ENCODE measurements at places on chromosomes 11 and 22.

GRCh38 chr11:9516113-9516512 is 55.3 kb downstream of the ZNF143 start:
- DNase-seq: no peak

GRCh38 chr11:102345904-102346303 is 1.1 kb upstream of the BIRC2 start:
- no peak for DNase-seq

- no peak for DNase-seq
Measured at GRCh38 chr11:36002196-36002595, 58.3 kb downstream of the LDLRAD3 start.

DNA sequence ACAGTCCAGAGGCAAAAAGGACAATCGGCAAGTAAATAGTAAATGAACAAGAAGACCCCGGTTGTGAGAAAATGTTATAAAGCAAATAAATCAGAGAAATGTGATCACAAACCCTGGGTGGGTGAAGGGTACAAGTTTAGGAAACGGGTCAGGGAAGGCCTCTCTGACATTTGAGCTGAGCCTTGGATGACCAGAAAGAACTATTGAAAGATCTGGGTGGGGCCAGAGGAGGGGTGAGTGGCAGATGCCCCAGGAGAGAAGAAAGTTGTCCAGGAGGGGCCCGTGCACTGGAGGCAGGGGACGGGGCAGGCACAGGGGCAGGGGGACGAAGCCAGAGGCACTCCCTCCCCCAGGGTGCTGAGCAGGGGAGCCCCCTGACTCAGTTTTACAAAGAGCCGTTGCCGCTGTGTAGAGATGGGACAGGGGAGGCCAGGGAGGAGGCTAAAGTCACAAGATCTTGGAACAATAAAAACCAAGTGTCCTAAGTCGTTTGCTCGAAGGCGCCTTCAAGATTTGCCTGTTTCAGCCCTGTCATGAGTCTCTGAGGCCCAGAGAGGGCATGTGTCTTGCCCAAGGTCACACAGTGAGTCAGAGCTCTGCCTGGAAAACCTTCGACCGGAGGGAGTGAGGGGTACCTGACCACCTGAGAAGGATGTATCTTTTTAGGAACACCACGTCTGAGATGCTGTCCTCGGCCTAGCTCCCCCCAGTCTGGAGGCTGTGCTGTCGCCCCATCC is 10.8 kb upstream of the PDGFB start:
- DNase-seq: no peak

DNA sequence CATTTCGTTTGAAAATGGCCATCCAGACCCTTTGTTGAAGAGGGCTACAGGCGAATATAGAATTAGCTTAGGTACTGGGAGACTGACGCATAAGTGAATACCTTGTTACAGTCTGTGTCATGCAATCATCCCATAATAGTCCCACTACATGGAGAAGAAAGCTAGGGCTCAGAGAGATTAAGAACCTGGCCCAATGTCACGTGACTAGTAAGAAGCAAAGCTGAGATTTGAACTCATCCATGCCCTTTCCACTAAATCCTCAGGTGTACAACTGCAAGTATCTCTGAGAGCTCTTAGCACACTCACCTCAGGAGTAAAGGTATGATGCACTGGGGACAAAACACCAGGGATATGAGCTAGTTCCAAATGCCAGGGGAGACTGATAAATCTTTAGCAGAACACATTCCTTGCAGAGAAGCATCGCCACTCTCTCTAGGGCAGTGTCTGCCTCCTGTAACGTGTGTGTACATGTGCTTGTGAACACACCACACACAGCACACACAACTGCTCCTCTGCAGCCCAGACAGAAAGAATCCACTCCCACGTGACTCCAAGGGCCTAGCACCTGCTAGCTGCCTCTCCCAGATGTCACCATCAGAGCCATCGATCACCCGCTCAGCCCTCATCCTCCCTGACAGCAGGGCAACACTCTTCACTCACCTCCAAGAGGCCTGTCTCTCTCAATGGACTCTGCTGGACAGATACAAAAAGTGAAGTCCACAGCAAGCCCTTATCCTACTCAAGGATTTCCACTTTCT is 402.8 kb downstream of the NXPE2 start:
- no peak for DNase-seq

DNA sequence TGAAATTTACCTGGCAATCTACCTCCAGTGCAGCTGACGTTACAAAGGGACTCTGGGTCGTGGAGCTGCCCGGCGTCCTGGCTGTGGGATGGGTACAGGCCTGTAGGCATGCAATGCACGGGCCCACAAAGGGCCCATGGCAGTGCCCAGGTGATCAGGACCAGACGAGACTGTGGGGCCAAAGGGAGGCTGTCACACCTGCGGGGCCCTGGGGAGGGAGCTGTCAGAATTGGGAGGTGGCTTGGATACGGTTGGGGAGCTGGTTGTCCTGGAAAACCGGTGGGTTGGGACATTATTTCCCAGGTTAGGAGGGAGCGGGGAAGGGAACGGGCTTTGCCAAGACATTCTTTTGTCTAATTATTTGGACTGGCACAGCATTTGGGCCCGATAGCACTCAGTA is 958.5 kb downstream of the BRD1 start:
- DNase-seq: no peak

DNA sequence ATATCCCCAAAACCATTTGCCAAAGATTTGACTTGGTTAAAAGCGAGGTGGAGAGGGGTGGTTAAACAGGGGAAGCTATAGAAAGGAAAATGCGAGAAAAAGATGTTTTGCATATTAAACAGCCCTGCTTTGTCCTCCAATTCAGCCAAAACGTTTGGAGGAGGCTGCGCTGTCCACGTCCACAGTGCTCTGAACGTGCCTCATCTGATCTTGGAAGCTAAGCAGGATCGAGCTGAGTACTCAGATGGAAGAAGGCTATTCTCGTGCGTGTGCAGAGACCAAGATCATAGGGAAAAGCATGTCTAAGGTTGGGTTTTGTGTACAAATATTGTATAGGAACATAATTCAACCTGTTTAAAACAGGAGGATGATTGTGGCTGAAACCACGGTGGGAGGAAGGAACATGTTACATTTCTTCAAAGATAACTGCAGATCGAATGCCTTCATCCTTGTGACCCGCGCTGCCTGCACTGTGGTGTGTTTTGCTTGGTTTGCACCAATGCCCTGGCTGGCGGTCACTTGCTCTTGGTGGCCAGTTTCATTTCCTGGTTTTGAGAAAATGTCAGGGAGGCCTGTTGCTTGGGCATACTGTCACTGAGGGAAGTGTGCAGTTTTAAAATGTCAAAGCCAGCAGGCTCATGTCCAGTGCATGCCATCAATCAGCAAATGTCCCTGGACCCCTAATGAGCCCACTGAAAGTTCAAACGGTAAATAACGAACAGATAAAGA is 40.4 kb downstream of the FLI1 start:
- DNase-seq: no peak

GRCh38 chr22:49791682-49792081 is 36.0 kb downstream of the BRD1 start:
- DNase-seq: no peak

GRCh38 chr11:70313945-70314344 is 43.5 kb downstream of the PPFIA1 start:
- DNase-seq: no peak

DNA sequence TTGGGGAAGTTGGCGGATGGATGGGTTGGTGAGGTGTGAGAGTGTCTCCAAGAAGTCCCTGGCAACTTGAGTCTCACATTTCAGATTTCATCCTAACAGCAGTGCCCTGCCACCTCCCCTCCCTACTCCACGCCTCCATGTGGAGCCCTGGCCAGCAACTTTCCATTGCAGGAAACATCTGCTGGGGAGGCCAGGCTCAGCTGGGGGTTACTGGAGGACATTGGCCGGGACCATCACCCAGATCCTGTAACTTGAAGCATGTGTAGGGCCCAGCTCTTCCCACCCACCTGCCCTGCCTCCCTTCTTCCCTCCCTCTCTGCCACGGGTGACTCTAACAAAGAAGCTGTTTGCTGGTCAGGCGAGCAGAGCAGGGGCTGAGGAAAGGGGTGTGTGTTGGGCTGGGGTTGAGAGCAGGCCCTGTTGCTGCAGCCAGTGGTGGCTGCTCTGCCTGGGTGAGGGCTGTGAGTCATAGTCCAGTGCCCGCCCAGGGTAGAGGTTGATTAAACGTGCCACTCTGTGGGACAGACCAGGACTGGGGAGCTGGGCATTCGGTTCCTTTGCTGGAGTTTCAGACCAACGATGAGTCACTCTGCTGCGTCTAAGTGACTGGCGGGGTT is 64.0 kb downstream of the SCN3B start:
- DNase-seq: no peak

- DNase-seq: no peak
Measured at GRCh38 chr22:41825376-41825775, 7.5 kb upstream of the SREBF2 start.

DNA sequence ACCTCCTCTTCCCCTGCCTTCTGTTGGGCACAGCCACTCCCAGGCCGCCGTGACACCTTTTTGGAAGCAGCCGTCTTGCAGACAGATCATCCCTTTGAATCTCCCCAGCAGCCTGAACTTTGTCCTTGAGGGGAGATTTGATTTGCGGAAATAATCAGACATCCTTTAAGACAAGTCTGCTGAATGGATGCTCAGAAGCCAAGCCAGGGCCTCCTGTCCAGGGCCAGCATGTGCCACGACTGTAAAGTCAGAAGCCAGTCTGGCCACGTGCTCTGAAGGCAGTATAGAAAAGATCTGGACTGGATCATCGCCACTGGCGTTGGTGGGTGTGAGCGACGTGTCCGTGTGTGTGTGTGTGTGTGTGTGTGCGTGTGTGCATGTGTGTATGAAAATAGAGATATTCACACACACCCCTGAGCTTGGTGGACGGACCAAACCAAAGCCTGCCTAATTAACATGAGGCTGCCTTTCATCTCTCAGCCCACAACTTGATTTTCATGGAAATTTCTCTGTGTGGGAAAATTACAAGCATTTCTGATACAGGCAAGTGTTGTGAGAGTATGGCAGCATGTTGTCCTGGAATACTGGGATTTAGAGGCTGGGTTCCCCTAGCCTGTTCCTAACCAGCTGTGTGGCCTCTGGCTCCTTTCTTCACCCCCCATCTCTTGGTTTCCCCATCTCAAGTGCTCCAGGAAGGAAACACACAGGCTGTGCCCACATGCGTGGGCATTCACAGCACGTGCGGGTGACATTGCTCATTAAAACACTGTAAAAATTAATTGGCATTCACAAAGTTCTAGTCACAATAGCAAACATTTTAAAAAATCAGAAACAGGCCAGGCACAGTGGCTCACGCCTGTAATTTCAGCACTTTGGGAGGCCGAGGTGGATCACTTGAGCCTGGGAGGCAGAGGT is 61.8 kb upstream of the WNT7B start:
- DNase-seq: no peak

GRCh38 chr22:46036558-46037408 is 59.8 kb upstream of the WNT7B start:
- peak; percentile 61 for DNase-seq

DNA sequence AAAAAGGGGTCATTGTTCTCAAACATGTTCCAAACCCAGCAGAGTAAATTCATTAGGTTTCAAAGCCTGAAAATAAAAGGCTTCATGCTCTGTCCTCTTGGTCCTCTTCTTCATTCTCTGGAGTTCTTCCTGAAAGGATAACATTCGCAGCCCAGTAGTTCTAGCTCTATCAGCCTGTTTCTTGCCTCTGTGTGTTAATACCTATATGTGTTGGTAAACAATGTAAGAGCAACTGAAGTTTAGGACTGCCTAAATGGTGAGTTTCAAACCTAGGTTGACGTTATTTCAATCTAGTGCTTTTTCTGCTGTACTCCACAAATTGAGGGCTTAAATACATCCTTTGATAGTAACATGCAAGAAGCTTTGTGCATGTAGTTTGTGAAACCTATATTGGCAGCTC is 9.4 kb downstream of the AASDHPPT start:
- no peak for DNase-seq

DNA sequence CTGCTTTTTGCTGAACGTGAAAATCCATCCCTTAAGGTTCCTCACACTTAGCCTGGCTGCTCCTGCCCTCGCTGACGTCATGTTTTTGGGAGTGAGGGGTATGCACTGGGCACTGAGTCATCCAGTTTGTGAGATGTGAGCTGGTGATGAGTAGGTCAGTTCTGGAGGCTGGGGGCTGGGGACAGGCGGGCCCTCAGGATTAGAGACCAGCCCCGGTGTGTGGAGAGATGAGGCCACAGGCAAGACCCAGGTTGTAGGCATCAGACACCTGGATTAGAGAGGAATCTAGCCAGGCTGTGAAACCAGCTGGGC is 9.2 kb downstream of the KCNC1 start:
- no peak for DNase-seq

GRCh38 chr22:49918911-49919881 is 762 bp downstream of the CRELD2 start:
- no peak for DNase-seq

GRCh38 chr11:103530257-103530656 is 421.0 kb downstream of the DYNC2H1 start:
- DNase-seq: no peak

DNA sequence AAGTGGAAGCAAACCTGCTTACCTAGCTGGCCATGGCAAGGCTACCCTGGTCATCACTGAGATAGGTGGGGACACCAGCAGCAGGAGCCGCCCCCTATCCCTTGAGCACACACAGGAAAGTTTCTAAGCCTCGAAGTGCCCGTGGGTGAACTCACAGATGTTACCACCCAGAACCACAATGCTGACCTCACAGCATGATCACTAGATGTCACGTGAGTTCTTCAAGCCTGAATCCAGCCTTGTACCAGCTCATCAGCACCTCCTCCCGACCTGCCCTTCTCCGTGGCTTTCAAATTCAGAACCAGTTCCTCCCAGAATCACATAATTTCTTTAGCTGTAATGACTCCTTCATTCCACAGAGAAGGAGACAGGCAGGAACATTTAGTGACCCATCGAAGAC is 24.7 kb upstream of the TIMP3 start:
- no peak for DNase-seq

DNA sequence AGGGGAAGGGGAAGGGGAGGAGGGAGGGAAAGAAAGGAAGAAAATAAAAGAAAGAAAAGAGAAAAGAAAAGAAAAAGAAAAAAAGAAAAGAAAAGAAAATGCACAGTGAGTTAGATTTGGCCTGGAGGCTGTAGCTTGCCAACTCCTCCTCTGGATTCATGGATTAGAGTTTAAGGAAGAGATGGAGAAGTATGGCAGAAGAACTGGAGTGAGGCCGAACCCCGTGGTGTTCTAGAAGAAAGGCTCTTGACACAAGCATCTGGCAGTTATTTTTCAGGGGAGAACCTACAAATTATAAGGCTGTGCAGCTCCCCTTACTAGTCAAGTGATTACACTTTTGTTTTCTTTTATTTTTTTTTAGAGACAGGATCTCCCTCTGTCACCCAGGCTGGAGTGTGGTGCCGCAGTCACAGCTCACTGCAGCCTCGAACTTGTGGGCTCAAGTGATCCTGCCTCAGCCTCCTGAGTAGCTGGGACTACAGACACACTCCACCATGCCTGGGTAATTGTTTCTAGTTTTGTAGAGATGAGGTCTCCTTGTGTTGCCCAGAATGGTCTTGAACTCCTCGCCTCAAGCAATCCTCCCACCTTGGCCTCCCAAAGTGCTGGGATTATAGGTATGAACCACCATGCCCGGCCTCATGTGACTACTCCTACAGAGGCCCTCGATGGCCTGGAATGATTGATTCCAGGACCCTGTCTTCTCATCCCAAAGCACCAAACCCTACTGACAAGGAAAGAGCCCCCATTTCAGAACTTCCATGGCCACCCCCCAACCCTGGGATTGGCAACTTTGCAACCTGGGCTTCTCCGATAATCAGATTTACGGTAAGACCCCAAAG is 19.5 kb downstream of the ZNF74 start:
- no peak for DNase-seq

Measured in HuH-7.5 (cell line).